ENCODE measurements at places on chromosomes 6 and 20.

- H3K36me3 ChIP-seq = no peaks in the 10 kb centered on the region
- H3K27me3 ChIP-seq = no peaks in the 10 kb centered on the region
- H3K27ac ChIP-seq = no peak overlapping the region
- H3K4me1 ChIP-seq = no peaks in the 10 kb centered on the region
Observed at GRCh38 chr6:71855406-71855805, 30.9 kb upstream of the RIMS1 start.

DNA sequence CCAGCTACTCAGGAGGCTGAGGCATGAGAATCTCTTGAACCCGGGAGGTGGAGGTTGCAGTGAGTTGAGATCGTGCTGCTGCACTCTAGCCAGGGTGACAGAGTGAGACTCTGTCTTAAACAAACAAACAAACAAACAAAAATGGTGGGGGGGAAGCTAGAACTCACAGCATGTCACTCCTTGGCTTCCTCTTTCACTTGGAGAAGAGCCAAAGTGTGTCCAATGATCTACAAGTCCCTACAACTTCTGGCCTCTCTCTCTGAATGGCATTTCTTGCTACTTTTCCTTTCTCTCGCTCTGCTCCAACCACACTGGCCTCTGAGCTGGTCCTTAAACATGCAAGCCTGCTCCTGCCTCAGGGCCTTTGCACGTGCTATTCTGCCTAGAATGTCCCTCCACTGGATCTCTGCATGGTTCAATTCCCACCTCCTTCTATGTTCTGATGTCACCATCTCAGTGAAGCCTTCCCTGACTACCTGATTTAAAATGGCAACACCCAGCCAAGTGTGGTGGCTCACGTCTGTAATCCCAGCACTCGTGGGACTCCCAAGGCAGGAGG is 8.1 kb downstream of the TLDC2 start:
- no peak for DNase-seq
- H3K4me3 ChIP-seq = no peak overlapping the region
- peaks cover 11% of the 10 kb centered on the region for H3K4me1 ChIP-seq
- no peaks in the 10 kb centered on the region for H3K27me3 ChIP-seq
- H3K27ac ChIP-seq = no peak overlapping the region
- H3K36me3 ChIP-seq = no peaks in the 10 kb centered on the region

DNA sequence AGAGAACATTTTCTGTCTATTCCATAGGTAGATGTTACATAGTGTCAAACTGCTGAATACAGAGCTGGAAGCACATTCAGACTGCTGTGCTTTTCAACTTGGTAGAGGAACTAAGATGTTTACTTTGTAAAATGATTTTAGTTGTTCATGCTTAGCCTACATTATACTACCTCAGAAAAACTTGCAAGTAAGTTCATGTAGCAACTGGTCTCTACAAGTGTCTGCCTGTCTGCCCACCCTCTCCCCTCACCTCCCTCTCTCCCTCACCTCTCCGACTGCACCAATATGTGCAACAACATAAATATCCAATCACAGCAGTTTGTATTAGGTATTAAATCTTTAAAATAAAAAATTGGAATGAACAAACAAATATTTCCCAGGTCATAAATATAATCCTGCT is 25.3 kb downstream of the ELOVL4 start:
- no peaks in the 10 kb centered on the region for H3K36me3 ChIP-seq
- H3K4me1 ChIP-seq = no peaks in the 10 kb centered on the region
- H3K4me3 ChIP-seq = no peak overlapping the region
- no peak for DNase-seq
- no peaks in the 10 kb centered on the region for H3K27me3 ChIP-seq

GRCh38 chr6:72636215-72636614 is 14.4 kb downstream of the KCNQ5 start:
- DNase-seq = no peak
- H3K36me3 ChIP-seq = no peaks in the 10 kb centered on the region
- H3K27ac ChIP-seq = no peak overlapping the region
- H3K4me1 ChIP-seq = no peaks in the 10 kb centered on the region

- H3K36me3 ChIP-seq = no peaks in the 10 kb centered on the region
- H3K4me1 ChIP-seq = no peaks in the 10 kb centered on the region
- DNase-seq = no peak
- H3K27me3 ChIP-seq = no peaks in the 10 kb centered on the region
Observed at GRCh38 chr6:98769546-98769945, 64.8 kb upstream of the POU3F2 start.

DNA sequence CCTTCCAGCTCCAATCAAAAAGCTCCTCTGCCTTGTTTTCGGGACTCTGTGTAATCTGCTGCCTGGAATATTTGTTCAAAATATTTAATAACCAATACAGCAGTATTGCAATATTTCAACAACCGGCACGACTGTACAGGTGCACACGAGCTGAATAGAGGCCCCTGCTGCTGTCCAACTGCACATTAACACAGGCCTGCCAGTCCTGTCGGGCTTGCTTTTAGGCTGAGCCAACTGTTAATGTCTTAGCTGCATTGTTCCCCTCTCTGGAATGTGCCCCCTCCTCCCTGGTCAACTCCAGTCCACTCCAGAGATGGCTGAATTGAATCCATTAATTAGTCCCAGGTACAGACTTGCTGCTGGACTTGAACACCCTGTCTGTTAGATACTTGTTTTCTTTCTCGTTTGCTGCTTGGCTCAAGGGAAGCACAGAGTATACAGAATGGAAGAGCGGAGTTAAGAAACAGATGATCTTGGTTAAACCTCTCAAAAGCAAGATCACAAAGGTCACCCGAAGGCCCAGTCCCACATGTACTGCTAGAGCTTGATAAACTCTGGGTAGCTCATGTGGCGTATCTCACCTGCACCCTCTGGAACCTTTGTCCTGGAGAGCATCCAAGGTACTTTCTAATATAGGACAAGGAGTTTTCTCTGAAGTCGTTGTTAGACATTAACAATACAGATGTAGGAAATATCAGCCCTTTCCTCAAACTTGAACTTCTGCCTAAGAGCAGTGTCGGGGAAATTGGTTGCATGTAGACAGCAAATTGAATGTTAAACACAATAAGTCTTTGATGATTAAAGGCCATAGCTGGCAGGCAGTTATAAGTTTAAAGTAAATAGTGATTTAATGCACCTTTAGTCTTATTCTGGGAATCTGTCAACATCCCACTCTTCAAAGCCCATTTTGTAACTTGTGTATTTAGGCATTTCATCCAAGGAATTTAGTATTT is 31.9 kb downstream of the SHLD1 start:
- H3K4me1 ChIP-seq = peaks cover 7% of the 10 kb centered on the region
- no peak overlapping the region for H3K4me3 ChIP-seq
- no peaks in the 10 kb centered on the region for H3K36me3 ChIP-seq
- DNase-seq = no peak
- H3K27me3 ChIP-seq = no peaks in the 10 kb centered on the region

DNA sequence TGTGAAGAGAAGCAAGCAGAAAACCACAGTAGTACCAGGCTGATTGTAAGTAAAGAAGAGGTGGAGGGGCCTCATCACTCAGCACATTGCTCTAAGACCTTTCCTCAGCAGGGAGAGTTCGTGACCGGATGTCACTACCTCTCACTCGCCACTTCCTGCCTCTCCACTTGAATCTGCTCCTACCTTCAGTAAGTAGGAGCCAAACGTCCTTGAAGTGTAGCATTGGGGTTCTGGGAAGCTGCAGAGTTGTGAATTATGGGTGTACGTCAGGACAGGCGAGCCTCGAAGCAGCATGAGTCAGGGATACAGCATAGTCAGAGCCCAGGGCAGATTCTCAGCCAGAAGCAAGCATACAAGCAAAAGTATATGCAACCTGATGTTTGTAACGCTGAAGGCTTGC is 224.9 kb downstream of the PHACTR1 start:
- no peak overlapping the region for H3K4me3 ChIP-seq
- no peak for DNase-seq
- no peaks in the 10 kb centered on the region for H3K36me3 ChIP-seq
- H3K27ac ChIP-seq = no peak overlapping the region

GRCh38 chr6:145036236-145036635 is 699.1 kb downstream of the EPM2A start:
- no peak for DNase-seq
- H3K36me3 ChIP-seq = no peaks in the 10 kb centered on the region
- H3K4me1 ChIP-seq = no peaks in the 10 kb centered on the region
- H3K27me3 ChIP-seq = no peaks in the 10 kb centered on the region
- no peak overlapping the region for H3K27ac ChIP-seq

GRCh38 chr6:105485456-105485855 is 82.6 kb upstream of the PREP start:
- H3K4me1 ChIP-seq = peaks cover 44% of the 10 kb centered on the region
- DNase-seq = no peak
- no peaks in the 10 kb centered on the region for H3K27me3 ChIP-seq
- peak overlapping the region; percentile 10 for H3K27ac ChIP-seq
- H3K36me3 ChIP-seq = no peaks in the 10 kb centered on the region
- no peak overlapping the region for H3K4me3 ChIP-seq

DNA sequence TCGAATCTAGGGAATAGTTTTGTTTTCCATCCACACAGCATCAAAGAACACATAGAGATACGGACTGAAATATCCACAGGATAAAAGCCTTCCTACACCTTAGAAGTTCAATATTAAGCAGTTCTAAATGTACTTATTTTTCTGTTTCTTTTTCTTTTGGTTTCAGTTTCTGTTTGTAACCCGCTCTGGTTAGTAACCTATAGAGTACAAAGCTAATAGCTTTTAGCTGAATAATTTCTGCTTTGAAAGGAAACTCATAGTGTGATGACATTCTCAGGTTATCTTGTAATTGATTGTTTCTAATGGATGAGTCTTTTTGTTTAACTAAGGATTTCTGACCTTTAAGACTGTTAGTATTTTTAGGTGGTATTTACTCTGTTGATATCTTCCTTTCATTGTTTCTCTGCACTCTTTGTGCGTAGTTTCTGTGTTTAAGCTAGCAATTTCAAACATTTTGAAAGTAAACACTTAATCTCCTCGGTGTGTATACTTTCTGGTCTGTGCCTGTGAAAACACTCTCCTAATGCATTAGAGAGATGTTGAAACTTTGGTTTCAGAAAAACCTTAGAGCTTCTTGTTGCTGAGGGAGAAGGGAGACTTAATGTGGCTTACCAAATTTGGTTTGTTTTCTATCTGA is 385.5 kb downstream of the HDGFL1 start:
- H3K4me3 ChIP-seq = peak overlapping the region; percentile 12
- peaks cover 13% of the 10 kb centered on the region for H3K4me1 ChIP-seq
- no peak for DNase-seq
- no peaks in the 10 kb centered on the region for H3K36me3 ChIP-seq
- H3K27ac ChIP-seq = no peak overlapping the region
- H3K27me3 ChIP-seq = no peaks in the 10 kb centered on the region

- H3K4me1 ChIP-seq = peaks cover 17% of the 10 kb centered on the region
- H3K4me3 ChIP-seq = no peak overlapping the region
Observed at GRCh38 chr6:45946352-45946751, 69.3 kb downstream of the CLIC5 start.

DNA sequence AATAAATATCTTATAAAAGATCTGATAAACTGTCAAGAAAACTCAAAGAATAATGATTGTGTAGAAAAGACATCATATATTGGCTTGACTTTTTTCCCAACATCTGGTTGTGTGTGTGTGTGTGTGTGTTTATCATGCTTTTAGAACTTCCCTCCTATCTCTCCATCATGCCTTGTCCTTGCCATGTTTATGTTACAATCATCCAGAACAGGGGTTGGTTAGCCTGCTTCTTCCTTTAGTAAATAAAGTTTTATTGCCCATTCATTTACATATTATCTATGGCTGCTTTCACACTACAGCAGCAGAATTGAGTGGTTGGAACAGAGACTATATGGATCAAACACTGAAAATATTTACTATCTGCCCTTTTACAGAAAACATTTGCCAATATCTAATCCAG is 52.8 kb upstream of the RIPOR2 start:
- peaks cover 7% of the 10 kb centered on the region for H3K4me1 ChIP-seq
- H3K27me3 ChIP-seq = no peaks in the 10 kb centered on the region
- no peak for DNase-seq
- no peak overlapping the region for H3K4me3 ChIP-seq
- no peaks in the 10 kb centered on the region for H3K36me3 ChIP-seq
- H3K27ac ChIP-seq = no peak overlapping the region

GRCh38 chr6:39171489-39172376 is 56.7 kb upstream of the SAYSD1 start:
- no peaks in the 10 kb centered on the region for H3K4me1 ChIP-seq
- peak; percentile 64 for DNase-seq
- H3K27ac ChIP-seq = no peak overlapping the region
- H3K4me3 ChIP-seq = no peak overlapping the region

- DNase-seq = no peak
- no peak overlapping the region for H3K27ac ChIP-seq
- H3K4me1 ChIP-seq = peaks cover 39% of the 10 kb centered on the region
Observed at GRCh38 chr6:170277893-170278742, 12.8 kb downstream of the DLL1 start.

- no peak overlapping the region for H3K4me3 ChIP-seq
- H3K27ac ChIP-seq = no peak overlapping the region
- no peaks in the 10 kb centered on the region for H3K4me1 ChIP-seq
- no peak for DNase-seq
- H3K36me3 ChIP-seq = no peaks in the 10 kb centered on the region
Observed at GRCh38 chr6:67231092-67231491, 1404.0 kb upstream of the ADGRB3 start.

- no peaks in the 10 kb centered on the region for H3K4me1 ChIP-seq
- no peak overlapping the region for H3K27ac ChIP-seq
- no peak for DNase-seq
- no peaks in the 10 kb centered on the region for H3K36me3 ChIP-seq
Observed at GRCh38 chr6:81376745-81377144, 375.7 kb downstream of the TENT5A start.

DNA sequence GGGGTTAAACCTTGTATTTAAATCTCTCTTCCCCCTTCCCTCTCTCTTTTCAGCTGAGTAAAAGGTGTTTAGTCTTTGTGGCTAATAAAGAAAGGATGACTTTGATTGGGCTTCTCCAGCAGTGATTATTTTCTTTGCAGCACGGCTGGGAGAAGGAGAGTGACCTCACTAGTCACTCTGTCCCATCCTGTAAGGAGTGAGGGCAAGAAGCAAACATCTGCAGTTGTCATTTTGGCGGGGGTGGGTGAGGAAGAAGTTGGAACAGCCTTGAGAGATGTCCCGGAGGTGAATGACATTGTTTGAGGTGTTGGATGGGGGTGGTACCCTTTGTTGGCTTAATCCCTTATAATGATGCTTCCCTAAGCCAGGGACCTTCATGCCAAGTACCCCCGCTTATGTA is 223.6 kb downstream of the EYA2 start:
- H3K4me1 ChIP-seq = no peaks in the 10 kb centered on the region
- H3K4me3 ChIP-seq = no peak overlapping the region
- H3K36me3 ChIP-seq = no peaks in the 10 kb centered on the region
- DNase-seq = no peak

GRCh38 chr20:3309226-3309625 is 70.2 kb upstream of the SLC4A11 start:
- H3K4me3 ChIP-seq = no peak overlapping the region
- DNase-seq = no peak
- H3K4me1 ChIP-seq = peaks cover 16% of the 10 kb centered on the region
- H3K27ac ChIP-seq = no peak overlapping the region

All from vagina (tissue), 2 donors.